ENCODE measurements at places on chromosomes 3 and 15.

DNA sequence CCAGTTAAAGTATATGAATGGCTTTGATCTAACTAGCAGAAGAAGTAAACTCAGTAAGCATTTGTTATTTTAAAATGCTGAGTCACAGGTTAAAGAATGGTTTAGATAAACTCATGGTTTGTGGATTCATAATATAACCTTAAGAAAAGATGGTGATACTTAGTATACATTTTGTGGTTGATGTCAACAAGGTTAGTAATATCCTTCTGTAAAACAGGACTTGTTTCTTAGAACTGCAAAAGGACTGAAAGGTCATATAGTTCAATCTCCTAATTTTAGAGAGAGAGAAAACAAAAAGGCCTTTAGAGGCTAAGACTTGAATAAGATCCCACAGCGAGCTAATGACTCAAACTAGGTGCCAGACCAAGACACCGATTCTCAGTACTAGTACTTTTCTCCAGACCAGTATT is 50.0 kb downstream of the STRIT1 start:
- no peak for DNase-seq

- no peak for DNase-seq
Measured at GRCh38 chr3:98962951-98963350, 61.5 kb upstream of the DCBLD2 start.

DNA sequence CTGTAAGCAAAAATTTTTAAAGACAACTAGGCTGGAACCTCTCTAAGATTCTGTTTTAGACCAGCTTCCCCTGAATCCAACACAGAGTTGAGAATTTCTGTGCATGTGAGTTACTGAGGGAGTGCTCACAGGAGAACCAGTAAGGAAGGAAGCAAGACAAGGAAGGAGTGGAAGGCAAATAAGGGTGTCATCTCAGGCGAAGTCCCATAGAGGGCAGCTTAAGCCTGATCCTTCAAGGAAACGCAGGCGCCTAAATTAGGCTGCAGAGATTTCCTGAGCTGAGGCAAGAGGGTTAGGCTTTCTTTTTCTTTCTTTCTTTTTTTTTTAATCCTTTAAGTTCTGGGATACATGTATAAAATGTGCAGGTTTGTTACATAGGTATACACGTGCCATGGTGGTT is 36.2 kb upstream of the COL6A6 start:
- DNase-seq, result no peak

DNA sequence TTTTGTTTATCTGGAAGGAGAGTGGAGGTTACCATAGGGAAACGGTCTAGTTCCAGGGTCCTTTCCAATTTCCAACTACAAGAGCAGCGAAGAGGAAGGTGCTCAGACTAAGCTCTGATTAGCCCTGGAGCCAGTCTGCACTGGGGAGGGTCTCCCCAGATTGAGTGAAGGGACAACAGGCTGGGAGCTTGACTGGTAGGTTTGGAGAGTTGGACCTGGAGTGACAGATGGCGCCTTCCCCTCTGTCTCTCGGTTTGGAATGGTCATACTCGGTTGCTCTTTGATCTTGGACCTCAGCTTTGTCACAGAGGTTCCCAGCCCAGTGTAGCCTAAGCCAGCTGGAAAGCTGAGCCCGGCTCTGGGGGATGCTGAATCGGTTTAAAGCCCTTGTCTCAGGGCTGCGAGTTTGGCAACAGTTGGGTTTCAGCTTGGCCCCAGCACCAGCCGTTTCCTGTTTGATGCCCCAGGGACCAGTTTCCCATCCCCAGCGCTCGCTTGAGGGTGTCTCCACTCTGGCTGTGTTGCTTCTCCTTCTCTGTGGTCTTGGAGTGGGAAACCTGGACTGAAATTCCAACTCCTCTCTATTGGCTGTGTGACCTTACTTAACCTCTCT is 53.1 kb upstream of the ULK4 start:
- peak; percentile 42 for DNase-seq

Measured in pons (tissue), 1 donor.